ENCODE measurements at places on chromosomes 11 and 22. TPM values are rescaled to one million over a fixed set of nuclear protein-coding genes. Genes with fewer than 3 reads are reported as not detected.

Gene FIBP
- total RNA-seq, result 30.4 TPM

Gene MYOD1
- total RNA-seq, result not detected

Gene ADM2
- total RNA-seq, result 2.4 TPM

Gene SGSM1
- 3.0 TPM for total RNA-seq

Gene STK33
- 0.55 TPM for total RNA-seq

- no peak for DNase-seq
- no peaks in the 10 kb centered on the region for H3K27me3 ChIP-seq
- no peaks in the 10 kb centered on the region for H3K36me3 ChIP-seq
These were observed 62.8 kb downstream of the CEP57 start for GRCh38 chr11:95853138-95853537.

DNA sequence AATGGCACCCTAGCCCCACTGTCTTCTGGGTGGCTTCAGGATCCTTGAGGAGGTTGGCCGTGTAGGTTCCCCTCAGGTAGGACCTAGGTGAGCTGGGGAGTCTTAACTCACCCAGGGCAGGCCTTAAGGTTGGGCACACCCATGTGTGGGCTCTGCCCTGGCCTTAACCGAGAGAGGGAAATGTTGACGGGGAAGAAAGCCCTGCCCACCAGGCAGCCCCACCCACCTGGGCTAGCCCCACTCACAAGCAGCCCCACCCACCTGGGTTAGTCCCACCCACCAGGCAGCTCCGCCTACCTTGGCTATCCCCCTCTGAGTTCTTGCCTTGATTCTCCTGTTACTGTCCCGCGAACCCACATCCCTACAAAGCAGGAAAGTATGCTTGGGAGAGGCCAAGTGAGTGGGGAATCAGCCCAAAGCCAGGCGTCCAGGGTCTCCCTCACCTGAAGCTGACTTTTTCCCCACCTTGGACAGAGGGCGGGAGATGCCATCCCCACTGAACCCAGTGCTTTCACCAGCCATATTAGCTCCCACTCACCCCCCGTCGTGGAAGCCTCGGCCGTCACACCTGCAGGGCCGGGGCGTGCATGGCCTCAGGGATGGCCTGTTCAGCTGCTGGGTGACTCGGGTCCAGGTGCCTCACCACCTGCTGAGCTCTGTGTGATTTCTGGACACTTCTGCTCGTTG is at the start of gene MYEOV:
TSS of gene MYEOV (plus strand) at position 337 of the 687 bp plus-strand sequence. CDS start 1,200 bp downstream, outside the sequence.
- peaks cover 31% of the 10 kb centered on the region for H3K4me1 ChIP-seq
- H3K27me3 ChIP-seq, result no peaks in the 10 kb centered on the region
- H3K27ac ChIP-seq, result no peak within 1 kb of the TSS

DNA sequence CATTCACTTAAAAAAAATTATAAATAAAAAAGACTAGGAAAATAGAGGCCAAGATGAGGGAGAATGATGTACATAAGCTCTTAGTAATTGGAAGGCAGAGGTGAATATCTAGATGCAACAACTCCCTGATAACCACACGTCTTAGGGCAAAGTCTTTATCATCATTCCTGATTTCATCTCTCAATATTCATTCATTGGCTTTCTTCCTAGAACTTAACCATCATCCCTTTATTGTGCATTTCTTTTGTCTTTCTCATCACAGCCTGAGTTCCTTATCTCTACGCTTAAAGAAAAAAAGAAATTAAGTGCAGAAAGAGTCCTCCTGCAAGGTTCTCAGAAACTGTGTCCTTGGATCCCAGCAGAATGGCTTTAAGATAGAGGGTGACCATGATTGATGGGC is 23.2 kb upstream of the FLI1 start:
- no peak overlapping the region for H3K4me3 ChIP-seq
- peaks cover 8% of the 10 kb centered on the region for H3K4me1 ChIP-seq
- no peak for DNase-seq
- H3K27ac ChIP-seq, result no peak overlapping the region
- H3K36me3 ChIP-seq, result no peaks in the 10 kb centered on the region
- H3K27me3 ChIP-seq, result no peaks in the 10 kb centered on the region

- no peak overlapping the region for H3K27ac ChIP-seq
- no peak overlapping the region for H3K4me3 ChIP-seq
- H3K27me3 ChIP-seq, result peaks cover 20% of the 10 kb centered on the region
These were observed 249.1 kb downstream of the TTC28 start for GRCh38 chr22:28430466-28431025.

GRCh38 chr22:38176170-38176741 is 5.4 kb downstream of the PLA2G6 start:
- H3K4me1 ChIP-seq, result peaks cover 54% of the 10 kb centered on the region
- peak; percentile 47 for DNase-seq
- H3K27me3 ChIP-seq, result no peaks in the 10 kb centered on the region
- peak overlapping the region; percentile 79 for H3K27ac ChIP-seq
- peaks cover 8% of the 10 kb centered on the region for H3K36me3 ChIP-seq
- H3K4me3 ChIP-seq, result peak overlapping the region; percentile 41

- no peaks in the 10 kb centered on the region for H3K4me1 ChIP-seq
- H3K4me3 ChIP-seq, result no peak overlapping the region
- H3K36me3 ChIP-seq, result no peaks in the 10 kb centered on the region
- no peak overlapping the region for H3K27ac ChIP-seq
- DNase-seq, result no peak
- no peaks in the 10 kb centered on the region for H3K27me3 ChIP-seq
These were observed 101.6 kb downstream of the NTM start for GRCh38 chr11:131471976-131472375.

- H3K4me3 ChIP-seq, result no peak overlapping the region
- peaks cover 3% of the 10 kb centered on the region for H3K36me3 ChIP-seq
- peak overlapping the region; percentile 72 for H3K27ac ChIP-seq
- no peak for DNase-seq
These were observed 3.0 kb upstream of the SEC14L3 start for GRCh38 chr22:30474683-30475424.

DNA sequence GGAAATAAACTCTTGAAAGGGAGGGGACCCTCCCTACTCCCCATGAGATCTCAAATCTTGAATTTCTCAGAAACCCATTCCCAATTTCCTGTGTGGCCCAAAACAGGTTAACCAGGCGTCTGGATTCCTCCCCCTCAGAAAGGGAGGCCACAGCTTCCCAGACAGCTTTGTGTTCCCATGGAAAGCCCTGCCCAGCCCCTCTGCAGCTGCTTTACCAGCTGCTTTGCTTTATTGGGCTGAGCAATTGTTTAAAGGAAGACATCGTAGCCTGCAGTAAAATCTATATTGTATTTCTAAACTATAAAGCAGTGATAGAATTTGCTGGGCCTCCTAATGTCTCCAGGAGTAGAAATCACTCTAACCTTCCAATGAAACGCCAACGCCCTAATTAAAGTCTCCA is 97.4 kb downstream of the CHST1 start:
- no peaks in the 10 kb centered on the region for H3K36me3 ChIP-seq
- no peak for DNase-seq
- no peaks in the 10 kb centered on the region for H3K4me1 ChIP-seq
- no peak overlapping the region for H3K27ac ChIP-seq
- H3K4me3 ChIP-seq, result no peak overlapping the region

- DNase-seq, result no peak
- no peak overlapping the region for H3K4me3 ChIP-seq
These were observed 131.1 kb downstream of the JRKL start for GRCh38 chr11:96520939-96521338.

All from T-helper 17 cell (primary cell).